Iris pigment epithelial cell (primary cell): ENCODE measurements at places on chromosomes 2 and 18.

GRCh38 chr2:189222468-189223105 is 43.0 kb upstream of the COL5A2 start:
- peak; percentile 51 for DNase-seq

DNA sequence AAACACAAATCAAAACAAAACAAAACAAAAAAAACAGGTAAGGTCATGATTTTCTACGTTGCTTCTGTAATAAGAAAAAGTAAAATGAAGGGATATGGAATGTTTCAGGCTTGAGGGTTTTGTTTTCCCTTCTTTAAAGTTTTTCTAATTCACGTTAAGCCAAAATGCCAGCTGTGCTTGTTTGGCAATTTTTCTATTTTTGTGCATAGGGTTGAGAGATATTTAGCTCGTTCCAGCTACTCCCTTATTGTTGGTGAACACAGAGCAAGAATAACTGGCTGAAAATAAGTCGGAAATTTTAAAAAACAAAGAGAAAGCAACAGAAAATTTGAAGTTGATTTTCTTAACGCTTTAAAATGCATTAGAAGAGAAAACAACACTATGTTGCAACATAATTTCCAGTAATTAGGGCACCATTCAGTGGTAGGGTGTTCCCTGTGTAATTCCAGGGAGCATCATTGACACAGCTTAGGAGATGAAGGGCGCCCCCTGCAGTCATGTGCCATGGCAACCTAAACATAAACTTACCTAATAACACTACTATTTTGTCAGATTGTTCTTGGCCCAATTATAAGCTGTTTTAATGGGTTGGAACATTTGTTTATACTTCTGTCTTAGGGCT is 99.5 kb downstream of the DTNA start:
- peak; percentile 51 for DNase-seq

DNA sequence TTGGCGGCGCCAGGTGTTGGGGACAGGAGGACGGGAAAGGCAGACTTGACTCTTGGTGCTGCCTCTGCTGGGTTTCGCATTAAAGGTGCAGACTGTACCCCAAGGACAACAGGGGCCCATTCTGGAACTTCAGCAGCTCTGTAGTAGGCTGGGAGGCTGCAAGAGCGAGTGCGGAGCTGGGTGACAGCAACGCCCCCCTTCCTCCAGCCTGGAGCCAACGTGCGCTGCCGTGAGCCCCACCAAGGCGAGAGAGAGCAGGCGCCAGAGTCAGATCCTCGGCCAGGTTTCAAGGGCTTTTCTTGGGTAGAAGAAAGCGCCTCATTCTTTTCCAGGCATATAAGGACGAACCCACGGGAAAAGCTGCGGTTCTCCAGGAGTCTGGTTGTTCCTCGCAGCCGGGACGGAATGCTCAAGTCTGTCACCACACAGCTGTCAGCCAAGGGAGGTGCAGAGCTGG is 1.9 kb downstream of the DOK6 start:
- no peak for DNase-seq

DNA sequence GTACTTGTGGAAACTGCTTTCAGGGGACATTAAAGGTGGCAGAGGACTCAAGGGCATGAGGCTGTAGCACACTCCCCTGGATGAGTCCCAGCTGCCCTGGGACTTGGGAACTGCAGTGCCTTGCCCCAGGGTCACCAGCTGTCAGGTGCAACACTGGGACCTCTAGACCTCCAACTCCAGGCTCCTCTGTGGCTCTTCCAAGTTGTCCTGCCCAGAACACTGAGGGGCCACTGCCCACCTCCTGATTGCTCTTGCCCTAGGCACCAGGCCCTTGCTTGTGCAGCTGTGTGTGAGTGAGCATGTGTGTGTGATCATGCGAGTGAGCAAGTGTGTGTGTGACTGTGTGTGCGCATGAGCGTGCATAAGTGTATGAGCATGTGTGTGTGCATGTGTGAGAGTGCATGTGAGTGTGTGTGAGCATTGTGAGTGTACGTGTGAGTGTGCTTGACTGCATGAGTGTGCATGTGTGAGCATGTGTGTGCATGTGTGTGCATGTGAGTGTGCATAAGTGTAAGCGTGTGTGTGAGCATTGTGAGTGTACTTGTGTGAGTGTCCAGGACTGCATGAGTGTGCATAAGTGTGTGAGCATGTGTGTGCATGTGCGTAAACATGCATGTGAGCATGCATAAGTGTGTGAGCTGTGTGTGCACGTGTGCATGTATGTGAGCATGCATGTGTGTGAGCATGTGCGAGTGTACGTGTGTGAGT is 301.5 kb downstream of the NDUFA10 start:
- no peak for DNase-seq

DNA sequence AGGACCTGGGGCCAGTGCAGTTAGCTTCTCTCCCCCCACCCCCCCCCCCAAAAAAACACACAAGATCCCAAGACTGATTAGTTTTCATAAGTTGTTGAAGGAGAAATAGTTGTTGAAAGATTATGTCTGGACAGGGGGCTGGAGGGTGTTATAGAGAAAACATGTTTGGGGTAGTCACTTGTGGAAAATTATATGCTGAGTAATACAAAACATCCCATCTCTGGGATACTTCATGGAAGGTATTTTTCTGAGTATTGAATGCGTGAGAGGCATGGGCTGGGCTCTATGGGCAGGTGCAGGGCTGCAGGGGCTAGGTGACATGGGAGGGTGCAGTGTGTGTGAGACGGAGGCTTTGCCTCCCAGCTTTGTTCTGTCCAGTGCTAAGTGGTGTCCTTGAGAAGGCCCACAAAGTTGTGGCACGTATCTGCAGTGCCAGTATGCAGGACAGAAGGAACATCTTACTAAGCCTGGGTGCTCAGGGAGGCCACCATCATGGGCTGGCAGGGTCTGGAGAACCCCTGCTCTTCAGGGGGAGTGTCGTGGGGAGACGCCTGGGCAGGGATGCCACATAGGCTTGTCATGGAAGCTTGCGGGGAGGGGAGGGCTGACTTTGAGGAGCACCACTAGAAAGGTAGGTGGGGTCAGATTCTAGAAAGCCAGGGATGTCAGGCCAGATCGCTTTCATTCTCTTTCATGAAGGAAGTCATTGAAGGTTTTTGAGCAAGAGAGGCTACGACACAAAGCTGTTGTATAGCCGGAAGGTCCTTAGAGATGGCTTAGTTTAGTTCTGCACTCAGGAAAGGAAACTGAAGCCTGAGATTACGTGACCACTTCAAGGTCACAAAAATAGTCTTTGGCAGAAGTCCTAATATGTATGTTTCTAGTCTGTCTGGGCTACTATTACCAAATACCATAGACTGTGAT is 232.0 kb downstream of the LDLRAD4 start:
- DNase-seq: peak; percentile 24

- DNase-seq: no peak
Observed at GRCh38 chr2:161379740-161380139, 36.4 kb upstream of the TBR1 start.

DNA sequence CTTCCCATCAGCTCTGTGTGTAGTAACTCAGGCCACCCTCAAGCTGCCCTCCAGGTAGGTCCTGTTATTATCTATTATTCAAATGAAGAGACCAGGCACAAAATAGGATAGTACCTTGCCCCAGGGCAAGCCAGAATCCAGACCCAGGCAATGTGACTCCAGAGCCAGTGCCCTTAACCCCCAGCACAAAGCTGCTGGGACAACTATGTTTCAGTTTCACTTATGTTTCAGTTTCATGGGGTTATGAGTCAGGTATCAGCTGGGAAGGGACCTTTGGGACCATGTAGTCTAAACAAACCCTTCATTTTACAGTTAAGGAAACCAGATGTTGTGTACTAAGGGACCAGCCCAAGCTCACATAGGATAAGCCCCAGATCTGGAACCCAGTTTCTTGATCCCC is 10.0 kb downstream of the HK2 start:
- DNase-seq: peak; percentile 86

GRCh38 chr2:129585760-129586159 is 393.7 kb upstream of the RAB6C start:
- no peak for DNase-seq

- DNase-seq: peak; percentile 64
Observed at GRCh38 chr2:170098626-170099312, 79.2 kb upstream of the MYO3B start.
